ENCODE measurements at places on chromosomes 2 and 18.

GRCh38 chr2:186130748-186131641 lies 355.1 kb upstream of the ZC3H15 start:
- DNase-seq, result no peak

- DNase-seq, result no peak
These were observed 25.6 kb upstream of the GTF2A1L start for GRCh38 chr2:48592067-48592466.

- no peak for DNase-seq
These were observed 6.2 kb downstream of the STK39 start for GRCh38 chr2:168241208-168241607.

- DNase-seq, result no peak
These were observed 33.8 kb upstream of the HNRNPA3 start for GRCh38 chr2:177178797-177179196.

DNA sequence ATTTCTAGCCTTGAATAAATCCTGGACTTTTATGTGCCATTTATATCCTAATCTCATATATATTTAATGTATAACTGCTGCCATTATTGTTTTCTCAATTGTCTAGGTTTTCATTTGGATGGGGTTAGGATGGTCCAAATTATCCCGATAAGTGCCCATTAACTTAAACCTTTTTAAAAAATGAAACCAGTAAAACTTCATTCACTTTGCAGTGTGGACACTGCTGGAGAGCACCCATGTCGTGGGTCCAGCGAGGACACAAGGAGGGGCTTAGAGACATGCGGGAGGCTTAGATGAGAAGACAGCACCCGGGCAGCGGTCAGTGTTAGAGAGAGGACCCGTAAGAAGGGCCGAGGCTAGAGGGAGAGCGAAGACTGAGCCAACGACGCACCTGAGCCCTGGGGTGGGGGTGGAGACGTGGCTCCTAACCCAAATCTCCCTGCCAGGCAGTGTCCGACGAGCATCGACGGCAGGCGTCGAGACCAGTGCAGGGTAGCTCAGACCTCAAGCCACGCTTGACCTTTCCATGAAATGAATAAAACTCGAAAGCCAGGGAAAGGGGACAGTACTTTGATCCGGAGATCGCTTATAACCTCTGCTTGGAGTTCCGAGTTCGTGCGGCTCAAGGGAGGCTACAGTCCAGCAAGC lies 9.0 kb upstream of the EN1 start:
- DNase-seq, result no peak

DNA sequence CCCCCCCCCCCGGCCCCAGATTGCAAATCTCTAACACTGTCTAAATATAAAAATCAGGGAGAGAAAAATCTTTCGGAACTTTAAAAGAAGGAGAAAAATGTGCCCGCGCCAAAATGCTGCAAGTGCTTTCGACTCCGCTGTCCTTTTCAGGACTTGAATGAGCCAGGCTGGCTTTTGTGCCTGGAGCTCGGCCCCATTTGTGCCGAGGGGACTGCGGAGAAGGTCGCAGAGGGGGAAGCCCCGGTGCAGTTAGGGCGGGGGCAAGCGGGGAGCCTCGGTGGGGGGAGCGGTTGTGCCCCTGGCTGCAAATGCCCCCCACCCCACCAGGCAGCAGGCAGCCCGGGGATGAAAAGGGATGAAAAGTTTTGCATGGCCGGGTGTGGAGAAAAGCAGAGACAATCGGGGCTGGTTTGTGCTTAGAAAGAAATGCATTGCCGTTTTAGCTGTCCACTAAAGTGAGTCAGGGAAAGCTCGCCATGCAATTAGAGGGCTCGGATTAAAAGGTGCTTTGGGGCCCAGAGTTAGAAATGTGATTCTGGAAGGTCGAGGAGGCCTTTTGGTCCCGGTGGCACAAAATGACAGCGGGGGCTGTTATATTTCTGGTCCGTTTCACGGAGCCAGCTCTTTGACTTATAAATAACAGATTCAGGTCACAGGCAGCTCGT lies 1.6 kb downstream of the INHBB start:
- no peak for DNase-seq

DNA sequence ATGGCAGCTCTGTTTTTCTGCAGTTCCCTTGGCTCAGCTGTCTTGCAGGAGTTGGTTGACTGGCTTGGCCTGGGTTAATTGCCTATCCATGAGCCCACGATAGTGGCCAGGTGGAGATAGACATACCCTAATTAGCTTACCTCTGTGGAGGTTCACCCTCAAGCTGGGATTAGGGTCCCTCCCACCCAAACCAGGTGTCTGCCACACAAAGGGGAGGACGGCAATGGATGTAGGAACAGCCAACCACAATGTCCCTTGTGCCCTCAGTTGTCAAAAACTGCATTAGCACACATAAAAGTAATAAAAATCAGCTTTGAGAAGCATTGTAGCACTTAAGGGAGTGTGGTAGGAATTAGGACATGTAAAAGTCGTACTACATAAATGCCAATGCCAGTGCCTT lies 4.2 kb downstream of the CYP27A1 start:
- DNase-seq, result no peak

- no peak for DNase-seq
These were observed 101.8 kb upstream of the NPAS2 start for GRCh38 chr2:100718065-100718629.

- DNase-seq, result no peak
These were observed 310.3 kb upstream of the GYPC start for GRCh38 chr2:126345691-126346090.

- no peak for DNase-seq
These were observed 116.9 kb upstream of the ATP8B1 start for GRCh38 chr18:57920036-57920435.

DNA sequence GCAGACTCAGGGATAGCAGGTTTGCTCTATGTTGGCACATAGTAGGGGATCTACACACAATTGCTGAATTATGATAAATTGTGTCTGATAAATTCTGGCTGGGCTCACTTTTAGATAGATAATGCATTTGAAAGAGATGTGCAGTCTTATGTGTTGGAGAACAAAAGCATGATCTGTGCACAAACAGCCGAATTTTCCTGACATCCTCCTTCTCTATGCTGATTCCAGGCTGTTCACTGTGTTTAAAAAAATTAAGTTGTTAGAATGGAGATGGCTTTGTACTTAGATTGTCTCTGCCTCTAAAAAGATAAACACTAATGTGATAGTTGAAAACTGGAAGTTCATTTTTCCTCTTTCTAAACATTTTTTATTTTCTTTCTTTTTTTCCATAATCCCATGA lies 2.1 kb downstream of the CERS6 start:
- no peak for DNase-seq

GRCh38 chr2:141957827-141958450 lies 172.9 kb downstream of the LRP1B start:
- DNase-seq, result no peak

- DNase-seq, result no peak
These were observed 68.1 kb upstream of the CTAGE1 start for GRCh38 chr18:22485808-22486244.

- no peak for DNase-seq
These were observed 1018.9 kb upstream of the ZEB2 start for GRCh38 chr2:145538661-145539350.

DNA sequence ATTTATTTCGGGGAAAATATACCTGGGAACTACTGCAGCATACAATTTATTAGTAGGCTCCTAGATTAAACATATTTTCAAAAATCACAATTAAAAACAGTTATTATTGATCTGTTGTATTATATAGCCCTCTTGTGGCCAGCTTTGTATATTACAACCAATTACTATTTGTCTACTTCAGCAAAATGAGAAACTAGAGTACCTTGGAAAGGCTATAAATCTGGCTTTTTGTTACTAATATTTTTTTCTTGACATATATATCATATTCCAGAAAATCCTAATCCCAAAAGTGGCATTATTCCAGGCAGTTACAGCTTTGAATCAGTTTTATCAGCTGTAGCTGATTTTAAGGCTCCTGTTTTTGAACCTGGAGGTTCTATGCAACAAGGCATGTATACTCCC lies 101.2 kb downstream of the UBR3 start:
- peak; percentile 55 for DNase-seq

DNA sequence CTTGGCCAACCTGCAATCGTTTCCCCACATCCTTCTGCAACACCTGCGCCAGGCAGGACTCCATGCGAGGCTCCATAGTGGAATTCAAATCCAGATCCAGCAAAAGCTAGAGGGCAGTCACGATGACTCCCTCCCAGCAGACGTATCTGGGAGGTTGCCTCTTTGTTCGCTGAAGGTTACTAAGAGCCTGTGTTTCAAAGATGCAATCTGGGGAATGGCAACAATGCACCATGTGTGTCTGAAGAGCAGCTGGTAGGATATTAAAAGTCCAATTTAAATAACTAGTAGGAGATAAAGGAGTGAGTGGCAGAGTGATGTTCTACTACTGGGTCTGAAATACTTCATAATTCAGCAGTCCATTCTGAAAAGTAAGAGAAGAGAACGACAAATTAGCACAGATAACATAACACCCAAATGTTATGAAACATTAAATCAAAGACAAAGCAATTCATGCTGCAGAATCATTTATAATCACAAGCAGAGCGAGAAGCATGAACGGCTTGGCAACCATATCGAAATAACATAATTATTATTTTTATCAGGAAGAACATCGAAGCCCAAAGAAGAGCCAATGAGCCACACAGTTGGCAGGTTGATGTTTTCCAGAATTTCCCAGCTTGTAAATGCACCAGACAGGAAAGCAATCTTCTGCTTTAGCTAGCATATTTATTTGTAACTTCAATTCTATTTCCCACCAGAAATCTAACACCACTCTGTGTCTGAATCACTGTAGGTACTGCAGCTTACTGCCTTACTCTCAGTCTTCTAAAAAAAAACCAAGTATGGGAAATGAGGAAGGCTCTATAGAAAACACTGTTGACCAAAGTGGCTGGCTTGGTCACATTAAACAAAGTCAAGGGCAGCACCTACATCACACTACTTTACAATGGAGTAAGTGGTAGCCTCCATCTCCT lies 43.2 kb downstream of the CLASP1 start:
- DNase-seq, result no peak

- DNase-seq, result no peak
These were observed 625.6 kb downstream of the EPHA4 start for GRCh38 chr2:220946552-220946951.

- no peak for DNase-seq
These were observed 18.6 kb upstream of the ZNF532 start for GRCh38 chr18:58845928-58846724.

DNA sequence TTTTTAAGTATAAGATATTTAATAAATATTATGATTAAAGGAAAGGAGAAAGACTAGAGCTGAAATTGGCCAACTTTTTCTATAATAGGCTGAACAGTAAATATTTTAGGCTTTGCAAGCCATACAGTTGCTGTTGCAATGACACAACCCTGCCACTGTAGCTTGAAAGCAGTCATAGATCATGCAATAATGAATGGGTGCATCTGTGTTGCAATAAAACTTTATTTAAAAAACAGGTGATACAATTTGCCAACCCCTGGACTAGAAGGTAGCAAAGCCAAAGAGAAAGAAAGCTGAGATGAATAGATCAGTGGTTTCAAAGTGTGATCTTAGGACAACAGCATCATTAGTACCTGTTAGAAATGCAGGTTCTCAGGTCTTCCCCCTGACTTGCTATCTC lies 219.1 kb downstream of the SETBP1 start:
- no peak for DNase-seq

GRCh38 chr18:58196881-58197872 lies 153.2 kb downstream of the NEDD4L start:
- no peak for DNase-seq

DNA sequence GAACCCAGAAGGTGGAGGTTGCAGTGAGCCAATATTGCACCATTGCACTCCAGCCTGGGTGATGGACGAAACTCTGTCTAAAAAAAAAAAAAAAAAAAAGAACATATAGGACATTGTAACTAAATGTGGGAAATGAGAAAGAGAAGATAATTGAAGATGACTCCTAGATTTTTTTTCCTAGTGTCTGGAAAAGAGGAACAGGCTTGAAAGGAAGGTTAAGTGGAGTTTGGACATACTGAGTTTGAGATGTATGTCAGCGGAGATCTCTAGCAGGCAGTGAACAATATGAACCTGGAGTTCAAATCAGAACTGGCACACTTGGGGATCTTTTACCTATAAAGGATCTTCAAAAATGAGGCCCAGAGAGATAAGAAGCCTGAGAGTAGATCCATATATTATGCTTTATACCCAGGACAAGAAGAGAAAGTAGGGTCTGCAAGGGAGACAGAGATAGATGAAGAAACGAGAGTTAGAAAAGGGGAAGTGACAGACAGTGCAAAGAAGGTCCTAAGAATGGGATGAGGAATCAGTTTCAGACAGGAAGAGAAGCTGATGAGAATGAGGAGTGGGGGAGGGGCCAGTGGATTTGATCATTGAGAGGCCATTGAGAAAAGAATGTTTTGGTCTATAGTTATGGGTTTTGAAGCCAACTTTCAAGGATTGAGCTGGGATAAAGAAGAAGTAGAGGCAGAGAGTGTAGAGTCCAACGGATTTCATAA lies 46.9 kb upstream of the CD28 start:
- peak; percentile 92 for DNase-seq

DNA sequence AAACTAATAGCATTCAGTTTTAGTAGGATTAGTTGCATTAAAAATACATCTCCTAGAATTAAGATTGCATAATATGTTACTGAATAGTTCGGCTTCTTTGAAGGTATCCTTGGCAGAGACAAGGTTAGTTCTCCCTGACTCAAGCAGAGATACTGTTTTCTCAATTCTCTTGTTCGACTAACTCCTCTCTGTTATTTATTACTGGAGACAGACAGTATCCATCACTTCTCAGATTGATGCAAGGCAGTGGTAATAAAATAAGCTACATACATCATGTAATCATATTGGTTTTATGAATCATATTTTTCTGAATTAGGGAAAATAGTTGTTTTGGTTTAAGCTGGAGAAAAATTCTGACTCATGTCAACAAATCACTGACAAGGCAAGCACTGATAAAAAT lies 134.8 kb downstream of the SLC8A1 start:
- DNase-seq, result no peak

DNA sequence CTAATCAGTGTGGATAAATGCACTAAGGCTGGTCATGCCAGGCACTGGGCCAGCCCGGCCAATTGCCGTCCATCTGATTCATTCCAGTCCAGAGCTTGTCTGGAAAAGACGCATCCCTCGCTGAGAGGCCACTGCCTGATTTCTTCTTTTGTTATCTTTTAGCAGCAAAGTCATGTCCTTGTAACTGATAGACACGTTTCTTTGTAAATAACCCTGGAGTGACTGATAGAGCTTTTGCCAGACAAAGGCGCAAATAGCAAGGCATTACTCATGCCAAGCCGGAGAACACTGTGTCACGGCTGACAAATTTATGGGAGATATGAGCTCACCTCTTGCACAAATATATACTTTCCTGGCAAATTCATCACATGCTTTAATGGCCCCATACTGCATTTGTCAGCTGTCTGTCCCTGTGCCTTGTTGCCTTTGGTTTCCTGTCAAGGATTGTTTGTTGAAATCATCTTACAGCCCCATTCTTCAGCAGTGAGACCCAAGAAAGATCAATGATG lies 164.4 kb downstream of the ETAA1 start:
- DNase-seq, result no peak

DNA sequence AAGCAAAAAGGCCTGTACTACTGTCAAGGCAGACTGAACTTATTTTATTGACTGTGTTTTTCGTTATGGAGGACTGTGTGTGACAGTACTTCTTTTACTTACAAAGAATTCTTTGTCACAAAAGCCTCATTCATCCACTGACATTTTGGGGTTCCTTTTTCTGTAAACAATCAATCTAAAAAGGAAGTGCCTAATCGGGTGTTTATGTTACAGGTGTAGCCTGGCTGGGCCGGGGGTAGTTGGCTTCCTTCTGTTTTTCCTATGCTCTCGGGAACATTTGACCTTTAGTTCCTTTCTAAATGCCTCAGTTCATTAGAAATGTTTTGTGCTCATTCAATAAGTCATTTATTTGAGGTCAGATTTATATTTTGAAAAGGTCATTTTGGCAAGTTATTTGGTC lies 8.3 kb downstream of the ZCCHC2 start:
- DNase-seq, result no peak

Measured in inflammatory macrophage treated with lipopolysaccharide for 4 hours (primary cell).